ENCODE measurements at places on chromosomes 16 and 17.

- no peak for DNase-seq
These were observed 41.2 kb downstream of the MEAK7 start for GRCh38 chr16:84463221-84463620.

- no peak for DNase-seq
These were observed 32.9 kb upstream of the NFAT5 start for GRCh38 chr16:69532641-69533455.

GRCh38 chr16:1650131-1650530 is 27.9 kb upstream of the JPT2 start:
- no peak for DNase-seq

DNA sequence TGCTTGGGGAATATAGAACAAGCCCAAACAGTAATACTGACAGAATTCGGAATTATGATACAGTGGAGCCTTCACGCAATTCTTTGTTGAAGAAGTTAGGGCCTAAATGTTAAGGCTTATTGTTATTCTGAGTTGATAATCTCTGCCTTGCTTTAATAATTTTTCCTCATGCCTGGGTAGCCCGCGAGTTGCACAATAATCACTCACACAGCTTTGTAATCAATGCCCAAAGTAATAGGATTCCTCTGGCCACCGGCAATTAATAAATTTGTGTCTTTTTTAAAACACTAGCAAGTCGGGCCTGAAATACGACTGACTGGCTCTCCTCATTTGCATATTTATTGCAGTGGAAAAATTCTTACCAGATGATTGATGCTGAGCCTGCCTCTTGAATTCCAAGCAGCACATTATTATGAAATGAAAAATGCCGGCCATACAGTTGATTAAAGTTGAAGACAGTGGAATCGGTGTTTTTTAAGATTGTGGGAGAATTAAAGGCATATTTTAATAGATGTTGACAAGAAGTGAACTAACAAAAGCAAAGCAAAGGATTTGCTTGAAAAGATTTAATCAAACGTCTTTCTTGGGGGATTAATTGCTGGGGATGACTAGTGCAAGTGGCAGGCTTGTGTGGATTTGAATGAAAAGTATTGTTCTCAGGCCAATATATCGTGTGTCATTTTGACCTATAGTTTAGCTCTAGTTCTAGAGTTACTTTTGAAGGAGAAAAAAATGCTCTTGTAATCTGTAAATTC is 30.2 kb downstream of the AATF start:
- no peak for DNase-seq

DNA sequence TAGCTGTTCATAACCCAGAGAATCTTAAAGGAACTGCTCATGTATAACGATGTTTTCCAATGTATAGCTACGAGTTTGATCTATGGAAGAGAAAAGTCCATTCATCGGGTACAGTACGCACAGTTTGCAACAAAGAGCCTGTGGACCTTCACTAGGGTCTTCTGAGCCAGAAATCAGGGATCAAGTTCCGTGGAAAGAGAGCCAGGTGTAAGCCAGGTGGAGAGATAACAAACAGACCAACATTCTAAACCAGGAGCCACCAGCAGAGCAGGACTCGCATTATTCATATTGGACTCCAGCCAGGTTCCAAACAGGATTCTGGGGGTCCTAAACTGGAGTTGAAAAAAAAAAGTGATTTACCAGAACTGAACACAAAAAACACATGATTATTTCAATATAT is 505.4 kb upstream of the C16orf82 start:
- DNase-seq = no peak

GRCh38 chr17:29263916-29264315 is 17.3 kb downstream of the CRYBA1 start:
- DNase-seq = no peak

- DNase-seq = no peak
These were observed 39.7 kb downstream of the VPS35L start for GRCh38 chr16:19595043-19595767.

GRCh38 chr17:83109793-83110645 is 30.6 kb downstream of the METRNL start:
- DNase-seq = no peak

GRCh38 chr17:69428252-69428980 is 13.9 kb downstream of the MAP2K6 start:
- DNase-seq = no peak

DNA sequence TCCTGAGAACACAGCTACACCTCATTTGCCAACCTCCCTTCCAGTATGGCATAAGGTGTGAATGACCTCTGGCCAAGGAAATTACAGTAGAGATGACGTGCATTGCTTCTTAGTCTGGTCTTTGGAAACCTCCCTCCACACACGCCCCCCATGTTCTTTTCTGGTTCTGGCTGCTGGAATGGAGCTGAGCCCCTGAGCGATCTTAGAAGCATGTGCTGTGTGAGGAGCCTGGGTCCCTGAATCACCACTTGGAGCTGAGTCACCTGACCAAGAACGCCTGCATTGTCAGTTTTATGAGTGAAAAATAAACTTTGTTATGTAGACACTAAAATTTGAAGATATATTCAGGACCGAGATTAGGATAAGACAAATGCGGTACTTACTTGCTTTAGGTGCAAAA is 51.4 kb downstream of the HS3ST3A1 start:
- no peak for DNase-seq

DNA sequence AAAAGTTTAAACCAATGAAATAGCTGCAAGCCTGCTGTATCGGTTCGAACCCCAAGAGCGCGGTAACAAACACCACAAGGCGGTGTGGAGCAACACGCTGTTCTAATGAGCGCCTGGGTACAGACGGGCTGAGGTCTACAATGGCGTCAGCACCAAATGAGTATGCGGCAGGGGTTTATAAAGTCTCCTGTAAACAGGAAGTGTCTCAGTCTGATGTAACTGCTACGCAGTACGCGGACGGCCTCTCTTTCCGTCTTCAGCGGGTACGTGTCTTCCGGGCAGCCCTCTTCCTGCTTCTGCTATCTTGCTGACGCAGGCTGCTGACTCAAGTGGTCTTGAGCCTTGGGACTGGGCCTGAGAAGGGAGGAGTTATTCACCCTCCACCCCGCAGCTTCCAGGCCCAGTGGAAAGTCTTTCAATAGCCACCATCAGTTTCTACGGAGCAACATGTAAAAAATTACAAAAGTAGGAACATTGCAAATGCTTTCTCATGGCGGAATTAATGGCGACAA is 40.5 kb upstream of the KCNJ2 start:
- no peak for DNase-seq

DNA sequence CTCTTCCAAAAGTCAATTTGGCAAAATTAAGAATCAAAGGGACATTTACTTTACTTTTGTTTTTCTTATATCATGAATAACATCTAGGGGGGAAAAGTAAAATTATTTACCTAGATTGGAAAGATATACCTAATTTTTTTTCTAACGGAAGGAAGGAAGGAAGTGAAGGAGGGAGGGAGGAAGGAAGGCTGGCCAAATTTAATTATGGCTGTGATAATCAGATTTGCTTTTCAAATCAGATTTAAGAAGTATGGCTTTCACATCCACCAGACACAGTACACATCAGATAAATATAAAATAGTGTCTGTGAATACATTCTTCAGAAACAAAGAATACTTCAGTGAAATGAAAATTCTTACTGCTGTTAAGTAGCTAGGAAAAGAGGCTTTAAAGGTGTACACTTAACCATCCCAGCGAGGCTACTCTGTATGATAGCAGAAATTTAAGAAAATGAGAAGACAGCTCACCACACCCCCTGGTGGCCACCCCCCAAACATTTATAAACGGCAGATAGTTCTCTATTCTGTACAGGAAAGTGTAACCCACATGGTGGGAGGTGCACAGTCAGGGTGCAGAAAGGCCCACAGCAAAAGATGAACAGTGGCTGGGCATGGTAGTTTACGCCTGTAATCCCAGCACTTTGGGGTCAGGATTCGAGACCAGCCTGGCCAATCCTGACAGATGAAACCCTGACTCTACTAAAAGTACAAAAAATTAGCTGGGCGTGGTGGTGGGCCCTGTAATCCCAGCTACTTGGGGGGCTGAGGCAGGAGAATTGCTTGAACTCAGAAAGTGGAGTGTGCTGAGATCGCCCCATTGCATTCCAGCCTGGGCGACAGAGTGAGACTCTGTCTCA is 150.8 kb downstream of the SSH2 start:
- DNase-seq = peak; percentile 32

- no peak for DNase-seq
These were observed 19.2 kb downstream of the SDK2 start for GRCh38 chr17:73625006-73625405.

DNA sequence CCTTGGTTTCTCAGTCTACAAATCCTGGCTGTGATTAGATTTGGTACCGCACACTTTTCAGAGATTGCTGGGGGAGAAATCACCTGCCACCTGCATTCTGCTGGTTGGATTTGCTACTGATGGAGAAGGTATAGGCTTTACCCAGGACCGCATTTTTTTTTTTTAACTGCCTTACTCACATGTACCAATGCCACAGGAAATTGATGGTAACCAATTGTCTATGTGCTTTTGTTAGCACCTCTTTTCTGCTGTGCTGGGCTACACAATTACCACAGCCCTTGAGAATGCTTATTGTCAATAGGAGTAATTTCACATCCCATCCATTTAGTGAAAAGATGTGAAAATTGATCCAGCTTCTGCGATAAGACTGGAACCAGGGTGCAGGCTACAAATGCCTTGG is 74.4 kb upstream of the TANC2 start:
- no peak for DNase-seq

- DNase-seq = no peak
These were observed 74.3 kb downstream of the LMF1 start for GRCh38 chr16:896261-897199.

GRCh38 chr17:45325810-45326209 is 9.0 kb upstream of the MAP3K14 start:
- DNase-seq = no peak

DNA sequence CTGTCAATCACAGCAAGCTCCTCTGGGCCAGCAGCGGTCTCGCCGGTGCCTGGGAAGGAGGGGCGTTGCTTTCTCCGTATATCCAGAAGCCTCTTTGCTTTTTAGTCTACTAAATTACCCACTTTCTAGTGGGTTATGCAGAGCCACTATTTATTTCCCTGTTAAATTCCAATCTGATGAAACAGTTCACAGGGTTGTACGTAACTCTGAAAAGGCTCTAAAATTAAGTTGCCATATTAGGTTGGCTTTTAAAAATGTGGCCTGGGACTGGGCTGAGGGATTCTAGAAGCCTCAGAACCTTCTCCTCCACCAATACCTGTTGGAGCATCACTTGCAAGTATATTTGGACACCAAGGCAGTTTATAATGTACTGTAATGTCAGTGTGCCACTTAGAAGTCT is 27.2 kb downstream of the MARCHF10 start:
- no peak for DNase-seq

- DNase-seq = no peak
These were observed 31.8 kb downstream of the ANKRD11 start for GRCh38 chr16:89458551-89458950.

GRCh38 chr17:5413682-5414081 is 5.8 kb downstream of the NUP88 start:
- no peak for DNase-seq

GRCh38 chr17:19248928-19249574 is 11.9 kb downstream of the EPN2 start:
- no peak for DNase-seq

GRCh38 chr16:86500708-86501510 is 9.4 kb upstream of the FOXF1 start:
- DNase-seq = no peak

- no peak for DNase-seq
These were observed 150.9 kb downstream of the MRM1 start for GRCh38 chr17:36752096-36752888.

DNA sequence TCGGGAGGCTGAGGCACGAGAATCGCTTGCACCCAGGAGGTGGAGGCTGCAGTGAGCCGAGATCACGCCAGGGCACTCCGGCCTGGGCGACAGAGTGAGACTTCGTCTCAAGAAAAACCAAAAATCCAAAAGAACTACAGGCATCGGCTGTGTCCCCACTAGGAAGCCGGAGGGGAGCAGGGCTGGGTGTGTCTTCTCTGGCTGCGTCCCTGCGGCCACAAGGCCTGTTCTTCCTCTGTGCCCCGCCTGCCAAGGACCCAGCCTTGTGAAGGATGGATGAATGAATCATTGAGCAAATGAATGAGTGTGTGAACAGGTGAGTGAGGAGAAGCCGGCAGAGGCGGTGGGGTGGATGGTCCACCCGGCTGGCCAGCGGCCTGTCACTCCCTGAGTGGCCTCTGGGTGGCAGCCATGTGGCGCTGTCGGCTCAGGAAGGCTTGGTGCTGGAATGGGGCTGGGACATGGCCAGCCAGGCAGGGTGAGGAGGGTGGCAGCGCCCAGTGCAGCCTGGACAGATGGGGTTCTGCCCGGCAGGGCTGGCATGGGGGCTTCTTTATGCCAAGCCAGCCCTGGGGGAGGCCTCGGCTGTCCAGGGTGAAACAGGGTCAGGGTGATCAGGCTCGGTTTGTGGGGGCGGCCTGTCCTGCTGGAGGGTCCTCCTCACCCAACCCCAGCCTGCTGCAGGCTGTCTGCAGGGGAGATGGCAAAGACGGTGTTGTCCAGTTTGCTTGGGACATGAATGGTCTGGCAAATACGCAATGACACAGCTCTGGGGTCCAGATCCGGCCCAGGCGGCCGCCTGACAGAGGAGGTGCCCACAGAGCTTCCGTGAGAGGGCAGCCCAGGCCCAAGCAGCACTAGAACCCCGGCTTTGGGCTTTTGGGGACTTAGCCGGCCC is 21.7 kb downstream of the SLC25A10 start:
- peak; percentile 91 for DNase-seq

- DNase-seq = no peak
These were observed 95.4 kb downstream of the CLEC16A start for GRCh38 chr16:11039726-11040125.

GRCh38 chr17:47686276-47686635 is 7.7 kb upstream of the TBKBP1 start:
- no peak for DNase-seq

GRCh38 chr17:44831371-44831770 is 1.3 kb upstream of the GJC1 start:
- DNase-seq = no peak

GRCh38 chr16:71501547-71501946 is 12.4 kb upstream of the ZNF19 start:
- no peak for DNase-seq

GRCh38 chr16:50600582-50601283 is 52.5 kb downstream of the NKD1 start:
- DNase-seq = no peak
